ENCODE measurements at places on chromosomes 1 and 21. TPM values are rescaled to one million over a fixed set of nuclear protein-coding genes. Genes with fewer than 3 reads are reported as not detected.

- no peaks in the 10 kb centered on the region for H3K27me3 ChIP-seq
- no peak for DNase-seq
- H3K27ac ChIP-seq = peak overlapping the region; percentile 96
- H3K4me1 ChIP-seq = peaks cover 34% of the 10 kb centered on the region
- peak overlapping the region; percentile 87 for H3K4me3 ChIP-seq
Measured at GRCh38 chr1:116372191-116372590, 853 bp upstream of the ATP1A1 start.

The ACTA1 gene
- total RNA-seq = not detected

DNA sequence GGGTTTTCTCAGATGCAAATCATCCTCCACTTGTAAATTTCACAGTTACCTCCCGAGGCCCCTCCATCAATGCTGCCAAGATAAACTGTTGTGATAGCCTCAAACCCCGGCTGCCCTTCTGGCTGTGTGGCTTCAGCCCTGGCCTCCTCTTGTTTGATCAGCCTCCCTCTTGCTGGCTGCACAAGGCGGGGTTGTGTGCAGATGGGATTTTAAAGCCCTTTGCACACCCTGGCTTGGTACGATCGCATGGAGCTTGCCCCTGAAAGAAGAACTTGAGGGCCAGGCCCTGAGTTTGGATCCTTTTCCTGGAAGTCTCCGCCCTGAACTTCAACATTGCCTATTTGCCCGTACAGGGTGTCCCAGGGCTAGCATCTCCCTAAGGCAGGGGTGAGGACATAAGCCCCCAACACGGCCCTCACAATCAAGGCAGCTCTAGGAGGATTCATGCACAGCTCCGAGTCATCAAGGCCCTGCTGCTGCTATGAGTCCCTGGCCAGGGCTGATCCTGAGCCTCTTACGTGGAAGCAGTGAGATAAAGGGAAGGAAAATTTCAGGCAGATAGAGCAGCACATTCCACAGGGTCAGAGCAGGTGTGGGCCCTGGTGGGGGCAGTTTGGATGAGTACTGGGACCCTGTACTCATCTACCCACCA, 181.2 kb upstream of the VAMP3 start:
- H3K27me3 ChIP-seq = no peaks in the 10 kb centered on the region
- no peak for DNase-seq
- H3K27ac ChIP-seq = no peak overlapping the region

The PLEKHN1 gene
- 2.1 TPM for total RNA-seq

The A3GALT2 gene
- not detected for total RNA-seq

- no peaks in the 10 kb centered on the region for H3K4me1 ChIP-seq
- no peaks in the 10 kb centered on the region for H3K36me3 ChIP-seq
- no peak overlapping the region for H3K4me3 ChIP-seq
- H3K27me3 ChIP-seq = no peaks in the 10 kb centered on the region
- DNase-seq = no peak
Measured at GRCh38 chr1:14804626-14805025, 206.1 kb downstream of the KAZN start.

The CELA2B gene
- not detected for total RNA-seq

- no peaks in the 10 kb centered on the region for H3K27me3 ChIP-seq
- H3K4me3 ChIP-seq = no peak overlapping the region
- no peaks in the 10 kb centered on the region for H3K36me3 ChIP-seq
Measured at GRCh38 chr1:243264717-243265116, 8.9 kb downstream of the SDCCAG8 start.

The CA6 gene
- total RNA-seq = not detected

GRCh38 chr1:163188947-163189346, 13.8 kb downstream of the RGS5 start:
- no peaks in the 10 kb centered on the region for H3K27me3 ChIP-seq
- H3K4me1 ChIP-seq = peaks cover 3% of the 10 kb centered on the region
- no peaks in the 10 kb centered on the region for H3K36me3 ChIP-seq
- no peak for DNase-seq
- no peak overlapping the region for H3K27ac ChIP-seq

- H3K27me3 ChIP-seq = peaks cover 62% of the 10 kb centered on the region
- H3K4me1 ChIP-seq = no peaks in the 10 kb centered on the region
- no peak for DNase-seq
- no peaks in the 10 kb centered on the region for H3K36me3 ChIP-seq
Measured at GRCh38 chr1:18657506-18658201, 27.0 kb downstream of the PAX7 start.

DNA sequence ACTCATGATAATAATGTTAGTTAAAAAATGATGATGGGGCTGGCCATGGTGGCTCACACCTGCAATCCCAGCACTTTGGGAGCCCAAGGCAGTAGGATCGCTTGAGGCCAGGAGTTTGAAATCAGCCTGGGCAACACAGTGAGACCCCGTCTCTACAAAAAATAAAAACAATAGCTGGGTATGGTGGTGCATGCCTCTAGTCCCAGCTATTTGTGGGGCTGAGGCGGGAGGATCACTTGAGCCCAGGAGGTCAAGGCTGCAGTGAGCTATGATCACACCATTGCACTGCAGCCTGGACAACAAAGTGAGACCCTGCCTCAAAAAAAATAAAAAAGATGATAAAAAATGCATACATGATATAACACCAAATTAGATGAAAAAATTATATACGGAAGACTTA, 5.3 kb downstream of the P3H1 start:
- no peak for DNase-seq
- no peaks in the 10 kb centered on the region for H3K27me3 ChIP-seq
- no peak overlapping the region for H3K4me3 ChIP-seq
- no peak overlapping the region for H3K27ac ChIP-seq

- H3K27ac ChIP-seq = no peak overlapping the region
- DNase-seq = no peak
- peaks cover under 1% of the 10 kb centered on the region for H3K4me1 ChIP-seq
- no peaks in the 10 kb centered on the region for H3K27me3 ChIP-seq
- no peaks in the 10 kb centered on the region for H3K36me3 ChIP-seq
- no peak overlapping the region for H3K4me3 ChIP-seq
Measured at GRCh38 chr1:42231253-42231652, 66.7 kb upstream of the GUCA2A start.

The TMEM51 gene
- 14.7 TPM for total RNA-seq

DNA sequence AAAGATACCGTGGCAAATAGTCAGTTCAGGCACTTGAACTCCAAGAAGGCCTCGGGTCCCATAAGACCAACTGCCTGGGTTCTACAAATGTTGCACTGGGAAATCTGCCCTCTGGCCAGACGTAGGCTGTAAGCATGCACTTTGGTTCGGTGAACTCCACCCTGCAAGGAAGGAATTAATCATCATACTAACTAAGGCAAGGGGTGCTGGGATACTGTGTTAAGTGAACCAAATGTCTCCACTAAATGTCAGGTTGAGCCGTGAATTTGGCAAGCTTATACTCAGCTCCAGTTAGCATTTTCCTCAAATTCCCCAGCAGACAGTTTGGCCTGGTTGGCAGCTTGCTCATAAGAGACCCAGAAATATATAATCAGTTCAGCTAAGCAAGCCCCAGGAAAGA, 385.9 kb downstream of the GPATCH2 start:
- no peaks in the 10 kb centered on the region for H3K4me1 ChIP-seq
- no peaks in the 10 kb centered on the region for H3K36me3 ChIP-seq
- H3K27me3 ChIP-seq = no peaks in the 10 kb centered on the region
- no peak for DNase-seq
- no peak overlapping the region for H3K4me3 ChIP-seq

The ADAM30 gene
- total RNA-seq = not detected

GRCh38 chr1:204841798-204842197, 28.9 kb upstream of the NFASC start:
- H3K27ac ChIP-seq = no peak overlapping the region
- no peak for DNase-seq
- H3K4me1 ChIP-seq = no peaks in the 10 kb centered on the region
- H3K27me3 ChIP-seq = no peaks in the 10 kb centered on the region
- no peaks in the 10 kb centered on the region for H3K36me3 ChIP-seq

The LCE2B gene
- not detected for total RNA-seq

DNA sequence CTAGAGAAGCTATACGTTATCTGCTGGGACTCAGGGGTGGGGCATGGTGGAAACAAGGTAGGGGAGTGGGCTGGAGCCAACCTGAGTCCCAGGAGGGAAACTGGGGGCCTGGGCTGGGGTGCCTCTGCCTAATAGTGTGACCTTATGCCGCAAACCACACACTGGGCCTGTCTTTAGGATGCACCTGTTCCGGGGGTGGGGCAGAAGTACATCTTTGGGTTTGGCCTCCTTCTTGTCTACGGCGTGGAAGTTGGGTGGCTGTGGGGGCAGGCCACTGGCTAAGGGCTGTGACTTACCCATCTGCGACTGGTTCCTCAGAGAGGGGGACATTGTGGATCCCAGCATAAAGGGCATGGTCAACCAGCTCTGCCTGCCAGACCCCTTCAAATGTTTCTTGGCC, 44.2 kb downstream of the FAAH start:
- H3K27ac ChIP-seq = no peak overlapping the region
- peaks cover 9% of the 10 kb centered on the region for H3K4me1 ChIP-seq
- no peak for DNase-seq
- no peak overlapping the region for H3K4me3 ChIP-seq
- H3K36me3 ChIP-seq = no peaks in the 10 kb centered on the region

The CYP4Z1 gene
- total RNA-seq = 2.1 TPM

The CASZ1 gene
- total RNA-seq = 63.6 TPM

GRCh38 chr1:43466403-43466802, 12.7 kb upstream of the HYI start:
- H3K4me3 ChIP-seq = no peak overlapping the region
- no peaks in the 10 kb centered on the region for H3K27me3 ChIP-seq
- H3K27ac ChIP-seq = no peak overlapping the region
- H3K4me1 ChIP-seq = no peaks in the 10 kb centered on the region
- DNase-seq = no peak
- H3K36me3 ChIP-seq = no peaks in the 10 kb centered on the region

DNA sequence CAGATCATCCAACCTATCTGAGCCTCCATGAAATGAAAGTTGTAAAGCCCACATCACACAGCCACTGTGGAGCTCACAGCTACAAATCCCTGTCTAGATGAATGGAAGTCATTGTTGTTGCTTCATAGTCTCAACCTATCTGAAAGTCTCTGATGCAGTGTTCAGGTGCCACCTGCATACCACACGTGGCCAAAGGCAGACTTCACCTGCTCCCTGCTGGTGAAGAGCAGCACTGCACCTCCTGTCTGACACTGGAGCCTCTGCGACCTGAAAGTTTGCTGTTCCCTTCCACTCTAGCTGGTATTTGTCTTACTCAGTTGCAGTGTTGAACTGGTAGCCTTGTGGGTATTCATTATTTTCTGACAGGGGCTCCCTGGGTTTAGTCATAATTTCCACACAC, 18.4 kb downstream of the LORICRIN start:
- no peaks in the 10 kb centered on the region for H3K27me3 ChIP-seq
- no peak overlapping the region for H3K4me3 ChIP-seq
- DNase-seq = no peak
- no peaks in the 10 kb centered on the region for H3K4me1 ChIP-seq

The ESPN gene
- total RNA-seq = 4.3 TPM

DNA sequence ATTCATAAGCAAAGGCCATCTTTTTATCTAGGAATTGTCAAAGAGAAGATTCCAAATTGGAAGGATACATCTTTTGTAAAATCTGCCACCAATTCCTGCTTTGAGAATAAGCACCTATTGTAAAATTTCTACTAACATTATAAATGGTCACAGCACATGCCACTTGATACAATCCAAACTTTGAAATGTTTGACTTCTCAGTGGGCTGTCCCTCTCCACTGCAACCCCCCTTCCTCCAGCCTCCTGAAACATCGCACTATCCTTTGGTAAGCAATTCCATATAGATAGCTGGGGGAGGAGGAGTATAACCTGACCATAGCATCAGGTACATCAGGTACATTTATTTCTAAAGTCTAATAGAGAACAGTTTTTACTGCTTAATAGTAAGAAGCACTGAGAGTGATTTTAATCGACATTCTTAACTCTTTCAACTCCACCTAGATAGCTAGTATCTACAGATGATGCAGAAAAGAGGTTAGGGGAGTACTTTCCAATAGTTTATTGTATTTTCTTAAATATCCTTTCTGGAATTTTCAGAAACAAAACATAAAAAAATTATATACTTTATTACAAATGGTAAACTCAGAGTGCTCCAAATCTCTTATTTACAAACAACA, 2.9 kb downstream of the JUN start:
- DNase-seq = no peak
- H3K27me3 ChIP-seq = no peaks in the 10 kb centered on the region
- peaks cover 5% of the 10 kb centered on the region for H3K36me3 ChIP-seq
- peak overlapping the region; percentile 99 for H3K27ac ChIP-seq

DNA sequence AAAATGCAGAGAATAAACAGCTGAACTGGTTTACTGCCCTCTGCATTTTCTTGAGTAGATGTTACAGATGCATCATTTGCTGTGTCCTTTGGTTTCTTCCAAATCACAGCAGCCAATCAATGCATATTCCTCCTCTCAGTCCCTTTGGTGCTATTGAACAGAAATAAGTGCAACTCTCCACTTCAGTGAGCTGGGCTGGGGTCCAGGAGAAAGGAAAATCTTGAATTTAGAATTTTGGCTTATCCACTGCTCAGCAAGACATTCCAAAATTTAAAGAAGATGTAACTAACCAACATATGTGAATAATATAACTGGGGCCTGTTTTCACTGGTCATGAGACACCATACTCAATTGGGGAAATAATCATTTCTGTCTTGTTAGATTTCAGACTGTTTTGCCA, 39.2 kb downstream of the PRMT6 start:
- H3K4me1 ChIP-seq = no peaks in the 10 kb centered on the region
- DNase-seq = no peak
- no peaks in the 10 kb centered on the region for H3K36me3 ChIP-seq
- no peak overlapping the region for H3K4me3 ChIP-seq
- no peak overlapping the region for H3K27ac ChIP-seq

The PLA2G2D gene
- total RNA-seq = not detected

DNA sequence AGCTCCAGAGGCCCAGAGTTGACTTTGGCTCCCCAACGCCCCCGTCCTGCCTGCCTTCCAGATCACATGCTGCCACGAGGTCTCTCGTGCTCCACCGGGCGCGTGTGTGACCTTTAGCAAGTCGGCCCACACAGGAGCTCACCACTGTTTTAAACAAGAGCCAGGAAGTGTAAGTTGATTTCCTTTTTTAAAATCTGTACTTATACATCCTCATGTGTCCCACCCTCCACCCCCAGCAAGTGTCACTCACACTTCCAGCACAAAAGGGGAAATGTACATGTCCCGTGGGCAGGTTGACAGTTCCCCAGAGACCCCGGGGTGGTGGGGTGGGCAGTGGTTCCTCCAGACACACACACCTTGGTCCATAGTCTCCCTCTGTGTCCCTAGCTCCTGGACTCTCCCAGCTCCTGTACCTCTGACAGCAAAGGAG, 84.4 kb downstream of the STUM start:
- no peaks in the 10 kb centered on the region for H3K27me3 ChIP-seq
- H3K27ac ChIP-seq = peak overlapping the region; percentile 36
- H3K36me3 ChIP-seq = peaks cover 32% of the 10 kb centered on the region

GRCh38 chr1:63916485-63917360, 142.9 kb downstream of the ROR1 start:
- H3K4me1 ChIP-seq = peaks cover 18% of the 10 kb centered on the region
- H3K4me3 ChIP-seq = no peak overlapping the region
- no peaks in the 10 kb centered on the region for H3K36me3 ChIP-seq
- DNase-seq = no peak
- H3K27ac ChIP-seq = no peak overlapping the region

The OVAAL gene
- not detected for total RNA-seq

DNA sequence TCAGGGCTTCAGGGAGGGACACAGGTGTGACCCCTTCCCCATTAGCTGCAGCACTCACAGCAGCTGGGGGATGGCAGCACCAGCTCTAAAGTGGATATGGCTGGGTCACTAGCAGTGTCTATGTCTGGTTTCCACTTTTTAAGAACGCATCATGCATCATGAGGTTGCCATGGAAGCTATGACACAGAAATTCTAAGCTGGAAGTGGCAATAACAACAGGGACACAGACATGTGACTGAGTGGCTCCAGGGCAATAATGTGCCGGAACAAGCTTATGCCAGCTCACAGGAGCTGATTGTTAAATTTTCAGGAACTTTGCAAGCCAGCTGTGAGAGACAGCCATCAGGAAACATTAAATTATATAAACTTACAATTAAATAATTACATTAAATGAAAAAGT, 51.2 kb upstream of the NFASC start:
- DNase-seq = no peak
- H3K27ac ChIP-seq = no peak overlapping the region
- H3K4me3 ChIP-seq = no peak overlapping the region

Data from upper lobe of right lung (tissue), 1 donor.